ENCODE measurements at places on chromosomes 1 and 21.

DNA sequence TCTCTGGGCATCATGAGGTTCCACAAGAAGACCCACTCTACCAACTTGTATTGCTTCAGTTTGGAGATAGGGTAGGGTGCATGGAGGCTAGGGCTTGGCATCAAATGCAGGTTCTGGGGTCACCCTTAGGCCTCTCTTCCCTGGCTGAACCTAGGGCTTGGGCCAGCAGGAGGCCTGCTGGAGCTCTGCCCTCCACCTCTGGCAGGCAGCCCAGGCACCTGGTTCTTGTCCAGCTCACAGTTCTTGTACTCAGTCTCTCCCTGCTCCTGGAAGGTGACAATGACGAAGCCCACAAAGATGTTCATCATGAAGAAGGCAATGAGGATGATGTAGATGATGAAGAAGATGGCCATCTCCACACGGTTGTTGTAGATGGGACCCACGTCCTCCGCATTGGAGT lies 37.5 kb upstream of the KIF21B start:
- DNase-seq, result no peak

DNA sequence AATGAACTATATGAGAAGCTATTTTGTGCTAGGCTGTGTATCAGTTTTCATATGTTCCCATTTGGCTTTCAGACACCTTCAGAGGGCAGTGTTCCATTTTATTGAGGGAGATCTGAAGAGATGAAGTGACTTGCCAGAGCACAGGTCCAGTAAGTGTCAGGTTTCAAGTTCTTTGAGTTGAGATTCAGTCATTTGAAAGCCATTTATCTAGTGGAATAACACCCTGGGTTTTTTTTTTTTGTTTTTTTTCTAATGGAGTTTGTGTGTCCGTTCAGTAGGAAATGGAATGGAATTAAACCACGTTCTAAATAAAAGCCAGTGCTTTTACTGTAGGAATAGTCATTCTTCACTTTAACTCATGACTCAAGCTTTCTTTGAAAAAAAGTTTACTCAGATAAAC lies 652.9 kb upstream of the USP24 start:
- DNase-seq, result no peak

GRCh38 chr21:38729754-38730379 lies 75.9 kb upstream of the ETS2 start:
- no peak for DNase-seq

GRCh38 chr1:6704746-6705145 lies 3.1 kb upstream of the DNAJC11 start:
- DNase-seq, result no peak

- DNase-seq, result no peak
These were observed 176.9 kb upstream of the DEPDC1 start for GRCh38 chr1:68673771-68674170.

- DNase-seq, result no peak
These were observed 36.1 kb upstream of the PADI2 start for GRCh38 chr1:17155257-17155920.

GRCh38 chr1:162003061-162003829 lies 20.4 kb downstream of the OLFML2B start:
- DNase-seq, result no peak

Data from hematopoietic multipotent progenitor cell treated with erythropoietin and hydrocortisone succinate and interleukin-3 and kit ligand, for 17 days (in vitro differentiated cells).